ENCODE measurements at places on chromosomes 7 and 10. TPM values are rescaled to one million over a fixed set of nuclear protein-coding genes. Genes with fewer than 3 reads are reported as not detected.
A peak's percentile ranks its signal among the peaks of the same experiment; 100 is the strongest.

DNA sequence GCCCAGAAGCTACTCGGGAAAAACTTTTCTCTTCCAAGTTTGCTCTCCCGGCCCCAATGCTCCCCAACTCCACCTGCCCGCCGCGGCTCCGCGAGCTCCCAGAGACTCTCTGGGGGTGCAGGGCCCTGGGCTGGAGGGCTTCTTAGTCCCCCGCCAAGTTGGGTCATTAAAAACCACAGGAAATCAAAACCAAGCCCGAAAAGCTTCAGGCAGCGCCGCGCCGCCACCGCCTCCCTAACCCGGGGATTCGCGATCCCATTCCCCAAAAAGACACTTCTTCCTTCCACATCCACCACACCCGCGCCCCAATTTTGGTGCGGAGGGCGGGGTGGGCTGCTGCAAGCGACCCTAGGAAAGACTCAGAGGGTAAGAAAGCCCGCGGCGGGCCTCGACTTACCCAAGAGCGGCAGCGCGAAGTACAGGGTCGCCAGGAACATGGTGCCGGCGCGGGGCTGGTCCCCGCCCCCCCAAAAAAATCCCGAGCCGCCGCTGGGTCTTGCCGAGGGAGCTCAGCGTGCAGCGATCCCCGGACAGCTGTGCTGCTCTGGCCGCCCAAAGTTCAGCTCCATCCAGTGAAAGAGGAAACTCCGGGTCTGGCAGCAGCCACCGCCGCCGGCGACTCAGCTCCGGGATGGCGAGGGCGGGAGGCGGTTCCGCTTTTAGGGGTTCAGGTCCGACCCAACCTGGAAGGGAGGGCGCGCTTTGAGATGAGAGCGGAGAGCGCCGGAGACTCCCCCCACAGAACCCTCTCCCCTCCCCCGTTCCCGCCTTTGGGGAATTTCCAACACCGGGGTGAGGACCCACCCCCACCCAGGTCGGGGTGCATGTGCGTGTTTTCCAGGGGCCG is 1.2 kb downstream of the GFRA1 start:
- DNase-seq, result peak; percentile 64

DNA sequence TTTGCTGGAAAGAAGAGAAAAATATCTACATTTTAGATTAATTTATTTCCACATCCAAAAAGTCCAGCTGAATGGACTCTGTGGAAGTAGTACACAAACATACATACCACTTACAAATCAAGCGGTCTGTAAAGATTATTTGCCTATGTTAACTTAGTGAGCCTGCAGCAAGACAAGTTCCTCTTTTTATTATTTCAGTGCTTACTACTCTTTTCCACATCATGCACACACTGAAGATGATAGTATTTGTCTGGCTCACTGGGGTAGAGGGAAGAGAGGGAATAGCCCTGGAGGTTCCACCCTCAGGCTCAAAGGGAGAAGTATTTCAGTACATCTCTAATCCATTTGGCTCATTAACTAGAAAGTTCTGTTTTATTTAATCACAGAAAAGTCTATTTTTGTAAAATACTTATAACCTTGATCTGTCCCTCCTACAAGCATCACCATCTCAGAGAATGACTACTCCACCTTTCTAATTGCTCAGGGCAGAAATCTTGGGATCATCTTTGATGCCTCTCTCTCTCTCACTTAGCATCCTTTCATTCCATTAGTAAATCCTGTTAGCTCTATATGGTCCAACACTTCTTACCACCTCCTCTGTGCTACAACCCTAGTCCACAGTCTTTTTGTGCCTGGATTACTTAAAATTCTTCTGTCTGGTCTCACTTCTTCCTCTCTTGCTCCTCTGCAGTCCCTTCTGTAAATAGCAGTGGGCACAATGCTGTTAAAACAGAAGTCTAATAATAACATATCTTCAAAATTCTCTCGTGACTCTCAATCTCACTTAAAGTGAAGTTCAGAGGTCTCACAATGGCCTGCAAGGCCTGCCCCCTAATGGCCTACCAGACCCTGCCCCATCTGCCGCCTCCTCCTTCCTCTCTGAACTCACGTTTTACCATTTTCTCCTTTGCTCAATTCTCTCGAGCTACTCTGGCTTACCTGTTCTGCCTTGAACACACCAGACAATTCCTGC is 64.3 kb upstream of the CCDC6 start:
- no peak for DNase-seq

GRCh38 chr10:27446091-27446918 is 57.8 kb upstream of the RAB18 start:
- DNase-seq, result peak; percentile 48

DNA sequence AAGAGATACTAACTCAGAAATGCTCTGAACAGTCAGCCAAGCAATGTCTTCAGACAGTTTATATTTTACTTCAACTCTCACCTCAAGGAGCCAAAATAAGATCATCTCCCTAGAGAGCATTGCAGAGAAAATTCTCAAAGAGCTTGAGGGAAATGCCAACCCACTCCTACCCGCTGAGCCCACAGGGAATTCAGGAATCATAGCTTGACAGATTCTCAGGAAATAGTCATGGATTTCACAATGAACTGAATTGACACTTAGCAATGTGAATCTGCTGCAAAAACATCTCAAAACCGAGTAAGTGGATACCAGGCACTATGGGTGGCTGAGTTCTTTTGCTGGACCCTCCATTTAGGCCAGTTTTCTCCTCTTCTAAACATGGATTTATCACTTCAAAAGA is 9.8 kb upstream of the PLAC9 start:
- no peak for DNase-seq

GRCh38 chr7:26987338-26987737 is 108.5 kb downstream of the HOXA1 start:
- DNase-seq, result no peak

DNA sequence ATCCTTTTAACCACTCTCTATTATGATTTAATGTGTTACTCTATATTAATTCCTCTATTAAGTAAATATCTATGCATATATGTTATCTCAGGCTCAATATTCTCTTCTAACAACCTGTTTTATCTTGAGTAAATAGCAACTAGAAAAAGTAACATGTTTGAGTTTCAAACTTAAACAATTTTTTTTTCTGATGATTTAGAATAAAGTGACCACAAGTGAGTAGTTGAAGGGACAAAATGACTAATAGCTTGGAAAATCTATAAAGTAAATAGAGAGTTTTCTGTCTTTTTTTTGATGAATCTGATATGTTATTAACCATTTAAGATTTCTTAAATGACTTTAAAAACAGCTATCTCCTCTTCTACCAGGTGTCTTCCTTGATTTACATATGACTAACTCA is 483.8 kb downstream of the TFEC start:
- DNase-seq, result no peak

DNA sequence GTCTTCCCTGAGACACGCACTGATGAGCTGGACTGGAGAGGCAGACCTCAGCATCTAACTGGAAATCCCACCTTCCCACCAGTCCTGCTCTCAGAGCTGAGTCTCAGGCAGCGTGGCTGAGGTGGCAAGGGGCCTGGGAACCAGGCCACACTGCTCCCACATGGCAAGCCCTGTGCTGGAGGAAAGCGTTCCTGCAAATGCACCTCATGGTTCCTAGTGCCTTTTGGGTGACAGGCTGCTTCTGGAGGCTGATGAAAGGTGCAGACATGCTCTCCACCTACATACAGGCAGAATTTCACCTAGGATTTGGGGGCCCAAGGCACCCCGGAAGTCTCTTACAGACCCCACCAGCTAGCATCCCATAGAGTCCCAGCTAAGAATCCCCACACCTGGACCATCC is 432.9 kb upstream of the FOXK1 start:
- DNase-seq, result no peak

- DNase-seq, result no peak
Observed at GRCh38 chr7:17774248-17774647, 166.0 kb downstream of the SNX13 start.

DNA sequence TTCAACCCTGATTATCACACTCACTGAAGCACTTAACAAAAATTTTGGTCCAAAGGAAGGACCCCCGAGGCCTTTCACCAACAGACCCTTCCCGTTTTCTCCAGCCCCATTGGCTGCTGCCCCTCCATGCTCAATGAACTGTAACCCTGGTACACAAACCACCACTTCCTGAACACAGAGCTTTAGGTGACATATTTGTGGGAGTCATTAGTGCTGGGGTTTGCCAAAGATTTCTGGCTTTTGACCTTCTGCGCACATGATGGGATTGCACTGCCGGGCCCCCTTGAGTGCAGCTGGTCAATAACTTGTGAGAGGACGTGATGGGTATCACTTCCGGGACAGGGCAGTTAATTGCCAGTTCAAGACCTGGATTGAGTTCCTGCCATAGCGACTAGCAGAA is 9.0 kb upstream of the CAMK1D start:
- no peak for DNase-seq

DNA sequence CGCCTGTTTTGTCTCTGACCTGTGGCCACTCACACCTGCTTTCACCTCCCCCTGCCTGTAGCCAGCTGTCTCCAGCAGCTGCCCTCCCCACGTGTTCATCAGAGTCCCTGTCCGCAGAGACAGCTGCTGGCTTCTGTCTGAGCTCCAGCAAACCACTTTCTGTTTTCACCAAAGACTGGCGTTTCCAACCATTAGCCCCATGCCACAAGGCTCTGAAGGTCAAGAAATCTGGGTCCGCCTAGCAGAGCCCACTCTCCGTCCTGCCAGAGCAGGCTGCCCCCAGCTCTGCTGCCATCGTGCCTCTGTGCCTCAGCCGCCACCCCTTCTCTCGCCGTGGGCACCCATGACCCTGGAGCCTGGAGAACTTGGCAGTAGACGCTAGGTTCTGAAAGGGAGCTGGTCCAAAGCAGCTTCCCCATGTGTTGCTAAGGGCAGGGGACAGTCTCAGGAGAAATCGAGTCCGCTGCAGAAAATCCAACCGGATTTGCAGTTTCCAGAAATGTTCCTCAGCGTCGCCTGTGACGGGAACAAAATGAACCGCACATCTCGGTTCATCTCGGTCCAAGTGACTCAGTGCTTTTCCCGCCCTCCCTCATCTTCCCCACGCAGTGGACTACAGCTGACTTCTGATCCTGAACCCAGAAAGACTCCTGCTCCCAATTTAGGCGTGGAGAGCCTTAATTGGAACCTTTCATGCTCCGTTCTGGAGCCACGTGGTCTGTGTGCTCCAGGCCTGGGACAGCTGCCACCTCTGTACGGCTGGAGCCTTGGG is 28.0 kb downstream of the TMEM120A start:
- DNase-seq, result no peak

DNA sequence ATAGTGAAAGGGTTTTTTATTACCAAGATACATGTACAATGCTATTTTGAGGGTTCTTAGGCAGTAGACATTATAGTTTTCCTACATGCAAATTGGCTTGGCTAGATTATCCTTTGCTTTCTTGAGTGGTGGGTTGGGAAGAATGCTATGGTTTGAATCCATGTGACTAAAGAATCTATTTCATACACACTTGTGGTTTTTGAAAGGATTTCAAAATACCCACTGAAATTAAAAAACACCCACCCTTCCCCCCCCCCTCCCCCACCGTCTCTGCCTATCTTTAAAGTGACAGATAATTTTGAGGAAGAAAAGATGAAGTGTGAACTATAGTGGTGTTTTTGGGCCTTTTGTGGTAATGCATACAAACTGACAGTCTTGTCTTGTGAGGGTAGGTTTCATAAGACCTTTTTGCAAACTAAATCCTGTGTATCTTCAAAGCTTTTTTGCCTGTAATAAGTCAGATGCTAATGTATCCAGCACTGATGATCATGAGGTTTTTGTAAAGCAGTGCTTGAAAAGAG is 90.9 kb downstream of the TPST1 start:
- DNase-seq, result no peak

- no peak for DNase-seq
Observed at GRCh38 chr10:3729397-3729976, 55.5 kb downstream of the KLF6 start.

GRCh38 chr7:71386152-71386785 is 254.3 kb downstream of the GALNT17 start:
- DNase-seq, result no peak

- DNase-seq, result peak; percentile 24
Observed at GRCh38 chr10:119084896-119085295, 4.3 kb upstream of the EIF3A start.

GRCh38 chr10:114825513-114826253 is 4.1 kb downstream of the FHIP2A start:
- DNase-seq, result no peak

DNA sequence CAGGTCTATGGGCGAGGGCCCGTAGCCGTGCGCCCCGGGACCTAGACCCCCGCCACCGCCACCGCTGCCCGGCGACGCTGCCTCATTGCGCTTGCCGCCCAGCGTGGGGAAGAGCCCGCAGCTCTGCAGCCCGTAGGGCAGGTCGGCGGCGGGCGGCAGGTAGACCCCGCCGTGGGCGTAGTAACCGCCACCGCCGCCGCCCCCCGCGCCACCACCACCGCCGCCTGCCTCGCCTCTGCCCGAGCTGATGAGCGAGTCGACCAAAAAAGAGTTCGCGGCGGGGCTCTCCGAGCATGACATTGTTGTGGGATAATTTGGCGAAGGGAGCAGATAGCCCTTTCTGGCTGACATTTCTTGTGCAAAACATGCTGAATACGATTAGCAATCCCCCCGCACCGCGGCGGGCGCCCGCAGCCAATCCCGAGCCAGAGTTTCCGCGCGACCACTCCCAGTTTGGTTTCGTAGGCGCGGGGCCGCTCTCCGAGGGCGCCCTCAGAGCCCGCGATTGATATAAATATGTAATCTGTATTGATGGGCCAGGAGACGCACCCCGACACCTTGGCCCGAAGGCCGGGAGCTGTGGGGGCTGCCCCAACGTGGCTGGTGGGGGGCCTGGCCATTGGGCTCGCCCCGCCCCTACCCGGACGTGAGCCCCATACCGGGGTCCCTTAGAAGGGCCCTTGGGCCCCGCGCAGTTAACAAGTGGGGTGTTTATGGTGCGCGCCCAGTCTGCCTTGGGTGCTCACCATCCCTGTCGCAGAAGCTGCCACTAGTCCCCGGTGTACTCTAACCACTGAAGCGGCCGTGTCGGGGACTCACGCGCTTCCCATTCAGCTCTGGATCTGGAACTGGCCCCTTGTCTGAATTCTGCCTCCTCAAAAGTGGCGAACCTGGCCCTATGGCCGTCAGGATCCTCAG is at the start of gene HOXA10:
HOXA10 (minus strand) TSS at position 365 of the 918 bp plus-strand sequence; CDS start at position 351, 14 bp downstream.
- DNase-seq, result peak; percentile 22

- no peak for DNase-seq
Observed at GRCh38 chr7:144470078-144470477, 66.6 kb upstream of the NOBOX start.

DNA sequence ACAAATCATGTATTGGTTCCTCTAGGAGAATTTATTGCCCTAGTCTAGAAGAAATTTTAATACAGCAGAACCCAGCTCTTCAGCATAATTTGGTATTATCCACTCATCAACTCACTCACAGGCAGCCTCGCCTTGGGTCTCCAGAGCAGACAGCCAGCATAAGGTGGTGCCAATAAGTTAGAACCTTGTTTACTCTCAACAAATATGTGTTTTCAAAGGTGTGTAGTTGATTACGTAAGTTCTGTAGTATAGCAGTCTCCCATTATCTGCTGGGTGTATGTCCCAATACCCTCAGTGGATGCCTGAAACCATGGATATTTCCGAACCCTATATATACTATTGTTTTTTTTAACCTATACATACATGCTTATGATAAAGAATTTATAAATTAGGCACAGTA is 522.5 kb upstream of the LRRN3 start:
- no peak for DNase-seq

- no peak for DNase-seq
Observed at GRCh38 chr7:30874656-30875302, 36.9 kb upstream of the AQP1 start.

The CHAT gene
- not detected for polyA plus RNA-seq

The CRTAC1 gene
- polyA plus RNA-seq, result 0.93 TPM

The TLX1 gene
- not detected for polyA plus RNA-seq

The HACD1 gene
- 11.5 TPM for polyA plus RNA-seq

The PI4K2A gene
- 7.8 TPM for polyA plus RNA-seq

The NEUROG3 gene
- polyA plus RNA-seq, result not detected

The RARRES2 gene
- polyA plus RNA-seq, result 232 TPM

The OR13A1 gene
- polyA plus RNA-seq, result 0.40 TPM

The SMNDC1 gene
- polyA plus RNA-seq, result 8.7 TPM

The GBX1 gene
- polyA plus RNA-seq, result not detected

The RBP3 gene
- polyA plus RNA-seq, result not detected
